Keratinocyte (primary cell): ENCODE measurements at places on chromosomes 4 and X.

DNA sequence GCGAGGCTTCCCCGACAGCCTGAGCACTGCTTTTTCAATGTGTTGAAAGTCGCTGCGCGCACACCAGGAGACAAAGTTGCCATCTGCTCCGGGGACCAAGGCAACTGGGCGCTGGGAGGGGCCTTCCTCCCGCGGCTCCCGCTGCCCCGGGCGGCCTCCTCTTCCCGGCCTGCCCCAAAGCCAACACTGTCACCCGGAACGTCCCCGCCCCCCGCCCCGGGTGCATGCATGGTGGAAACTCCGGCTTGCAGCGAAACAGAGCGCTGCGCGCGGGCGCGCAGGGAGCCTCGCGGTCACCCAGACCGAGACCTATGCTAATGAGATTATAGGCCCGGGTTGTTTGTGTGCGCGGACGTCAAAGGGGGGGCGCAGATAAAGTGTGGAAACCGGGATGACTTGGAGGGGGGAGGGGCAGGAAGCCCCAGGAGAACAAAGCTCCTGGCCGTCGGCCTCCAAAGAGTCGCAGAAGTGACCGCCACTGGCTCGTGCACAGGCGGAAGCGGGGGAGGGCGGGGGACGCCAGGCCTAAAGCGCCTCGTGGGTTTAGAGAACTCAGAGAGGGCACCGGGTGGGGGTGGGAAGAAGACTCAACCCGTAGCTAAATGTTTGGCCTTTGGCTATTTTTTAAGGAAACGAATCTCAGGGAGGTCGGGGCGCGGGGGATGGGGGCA is 88.8 kb downstream of the BCOR start:
- DNase-seq, result no peak

- no peak for DNase-seq
Observed at GRCh38 chr4:40363945-40364344, 28.8 kb downstream of the CHRNA9 start.

DNA sequence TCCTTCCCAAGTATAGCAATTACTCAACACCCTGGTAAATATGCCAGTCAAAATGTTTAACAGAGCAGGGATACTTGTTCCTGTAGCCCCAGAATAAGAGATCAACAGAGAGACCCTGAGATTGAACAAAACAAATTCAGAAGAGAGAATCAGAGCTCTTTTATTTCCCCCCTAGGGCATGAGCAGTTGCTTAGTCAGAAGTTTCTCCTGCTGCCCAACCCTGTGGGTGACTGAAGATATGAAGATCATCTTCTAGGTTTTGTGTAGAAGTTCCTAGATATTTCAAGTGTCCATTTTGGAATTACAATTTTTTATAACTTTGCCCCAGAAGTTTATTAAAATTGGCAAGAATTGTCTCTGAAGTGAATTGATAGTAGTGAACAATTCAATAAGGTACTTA is 59.1 kb upstream of the RXFP1 start:
- DNase-seq, result no peak

GRCh38 chr4:6494431-6495295 is 22.2 kb upstream of the PPP2R2C start:
- no peak for DNase-seq

GRCh38 chrX:46559062-46559461 is 13.8 kb upstream of the ZNF674 start:
- DNase-seq, result no peak

GRCh38 chr4:102411408-102411807 is 66.1 kb upstream of the SLC39A8 start:
- no peak for DNase-seq

DNA sequence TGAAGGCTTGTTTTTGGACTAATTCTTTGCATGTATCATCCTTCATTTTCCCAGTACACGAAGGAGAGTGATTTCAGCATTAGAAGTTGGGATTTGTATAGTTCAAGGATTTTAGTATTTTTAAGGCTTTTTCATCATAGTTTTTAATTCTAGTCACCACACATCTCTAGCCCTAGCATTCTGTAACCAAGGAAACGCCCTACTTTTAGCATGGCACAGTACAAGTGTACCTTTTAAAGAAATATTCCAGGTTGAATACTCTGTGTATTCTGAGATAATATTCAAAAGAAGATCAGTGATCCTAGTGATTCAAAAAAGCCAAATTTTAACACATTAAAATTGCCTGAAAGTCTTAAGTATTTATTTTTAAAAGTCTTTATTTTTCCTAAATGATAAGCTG is 150.5 kb downstream of the RAP1GDS1 start:
- DNase-seq, result no peak

DNA sequence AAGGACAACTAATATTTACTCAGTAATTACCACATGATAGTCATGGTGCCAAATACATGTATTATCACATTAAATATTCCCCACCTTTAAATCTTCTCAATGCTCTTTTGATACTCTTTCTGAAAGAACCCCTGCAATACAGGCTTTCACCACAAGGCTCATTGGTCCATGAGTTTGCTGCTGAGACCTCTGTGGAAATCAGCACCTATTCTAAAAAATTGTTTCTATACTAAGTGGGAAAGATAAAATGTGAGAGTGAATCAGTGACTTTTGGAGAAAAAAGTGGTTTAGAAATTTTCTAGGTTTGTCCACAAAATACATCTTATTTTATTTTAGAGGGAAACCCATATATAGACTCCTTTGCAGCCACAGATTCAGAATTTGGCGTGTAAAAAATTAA is 257.3 kb downstream of the ZIC3 start:
- no peak for DNase-seq

- no peak for DNase-seq
Observed at GRCh38 chr4:46249106-46249505, 125.3 kb upstream of the GABRG1 start.

DNA sequence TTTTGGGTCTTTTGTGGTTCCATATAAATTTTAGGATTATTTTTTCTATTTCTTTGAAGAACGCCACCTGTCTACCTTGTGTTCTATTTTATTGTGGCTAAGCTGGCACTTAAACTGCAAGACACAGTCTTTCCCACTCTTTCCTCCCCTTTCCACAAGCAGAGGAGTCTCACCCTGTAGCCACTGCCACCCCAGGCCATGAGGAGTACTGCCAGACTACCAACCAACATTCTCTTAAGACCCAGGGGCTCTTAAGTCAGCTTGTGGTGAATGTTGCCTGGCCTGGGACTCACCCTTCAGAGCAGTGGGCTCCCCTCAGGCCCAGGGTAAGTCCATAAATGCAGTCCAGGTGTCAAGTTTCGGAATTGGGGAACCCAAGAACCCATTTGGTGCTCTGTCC is 58.0 kb upstream of the FMR1 start:
- DNase-seq, result no peak

- no peak for DNase-seq
Observed at GRCh38 chr4:72529148-72529822, 39.7 kb downstream of the ADAMTS3 start.

GRCh38 chrX:6693051-6693450 is 158.1 kb upstream of the VCX3A start:
- no peak for DNase-seq

- DNase-seq, result no peak
Observed at GRCh38 chr4:38442073-38442788, 221.8 kb upstream of the KLF3 start.

DNA sequence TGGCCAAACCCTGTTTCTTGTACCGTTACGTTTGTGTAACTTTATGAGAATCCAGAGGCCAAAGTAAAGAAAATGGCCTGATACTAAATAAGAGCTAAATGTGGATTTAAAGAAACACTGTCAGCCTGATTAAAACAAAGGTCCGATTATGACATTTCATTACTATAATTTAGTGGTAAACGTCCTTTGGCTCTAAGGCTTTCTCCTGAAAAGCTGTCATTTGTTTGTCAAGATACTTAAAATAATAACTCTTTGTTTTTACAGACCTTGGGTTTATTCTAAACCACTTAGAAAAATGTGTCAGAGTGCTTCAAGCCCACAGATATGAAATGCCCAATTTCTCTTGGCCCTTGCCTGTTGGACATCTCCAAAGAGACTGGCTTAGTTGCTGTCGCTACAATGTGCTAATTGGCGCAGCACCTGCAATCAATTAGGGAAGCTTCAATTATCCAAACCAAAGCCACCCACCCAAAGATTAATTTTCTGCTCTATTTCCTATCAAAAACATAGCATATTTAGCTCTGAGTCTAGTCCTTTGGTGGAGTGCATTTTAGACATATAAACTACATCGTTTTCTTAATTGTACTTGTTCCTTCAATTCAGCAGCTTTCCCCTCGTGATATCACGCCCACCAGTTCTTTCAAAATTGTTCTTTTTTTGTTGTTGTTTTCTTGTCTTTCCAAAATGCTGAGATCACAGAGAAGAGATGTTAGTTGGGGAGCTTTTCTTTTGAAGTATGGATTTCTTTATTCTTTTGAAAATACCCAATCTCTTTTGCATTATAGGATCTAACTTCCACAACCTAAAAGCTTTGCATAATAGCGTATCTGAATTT is 13.6 kb downstream of the SMIM20 start:
- DNase-seq, result no peak

DNA sequence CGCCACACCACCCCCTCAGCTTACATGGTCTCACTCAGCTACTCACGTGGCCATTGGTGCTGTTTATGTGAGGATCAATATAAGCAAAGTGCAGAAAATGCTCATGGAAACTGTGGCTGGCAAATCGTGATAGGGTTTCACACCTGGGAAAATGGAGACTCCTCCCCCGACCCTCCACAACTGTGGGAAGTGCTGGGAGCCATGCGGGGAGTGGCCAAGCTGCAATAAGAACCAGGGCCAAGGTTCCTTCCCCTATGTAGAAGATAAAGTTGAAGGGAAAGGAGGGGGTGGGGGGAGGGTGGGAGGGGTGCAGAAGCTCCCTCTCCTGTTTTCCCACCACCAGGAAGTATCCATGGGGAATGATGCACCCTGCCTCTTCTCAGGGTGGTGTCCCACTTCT is 145.5 kb upstream of the MAMLD1 start:
- DNase-seq, result no peak

- DNase-seq, result no peak
Observed at GRCh38 chrX:153380691-153381090, 20.5 kb downstream of the PNMA6E start.
